Lung (tissue), 17 donors: ENCODE measurements at places on chromosomes 13 and 19.

GRCh38 chr13:31731921-31732320, 7.4 kb upstream of the RXFP2 start:
- no peak for DNase-seq
- H3K4me1 ChIP-seq, result peaks cover 4% of the 10 kb centered on the region
- H3K27me3 ChIP-seq, result no peaks in the 10 kb centered on the region

DNA sequence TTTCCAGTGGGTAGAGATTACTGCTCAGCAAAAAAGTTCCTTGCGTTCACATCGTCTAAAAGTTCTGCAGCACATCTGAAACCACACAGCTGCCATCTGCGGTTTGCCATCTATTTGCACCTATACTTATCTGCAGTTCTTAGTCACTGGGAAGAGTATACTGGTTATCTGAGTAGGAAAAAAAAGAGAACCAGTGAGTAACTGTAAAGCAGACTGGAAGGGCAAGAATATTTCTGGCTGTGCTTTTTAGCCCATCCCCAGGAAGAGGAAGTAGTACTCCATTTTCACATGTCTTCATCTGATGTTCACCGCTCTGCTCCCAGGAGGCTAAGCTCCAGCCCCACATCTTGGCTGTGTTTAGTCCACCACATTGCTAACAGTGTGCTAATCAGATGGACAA, 35.6 kb downstream of the EFNB2 start:
- DNase-seq, result no peak
- H3K36me3 ChIP-seq, result no peaks in the 10 kb centered on the region
- no peak overlapping the region for H3K4me3 ChIP-seq
- H3K4me1 ChIP-seq, result peaks cover 9% of the 10 kb centered on the region
- no peaks in the 10 kb centered on the region for H3K27me3 ChIP-seq

DNA sequence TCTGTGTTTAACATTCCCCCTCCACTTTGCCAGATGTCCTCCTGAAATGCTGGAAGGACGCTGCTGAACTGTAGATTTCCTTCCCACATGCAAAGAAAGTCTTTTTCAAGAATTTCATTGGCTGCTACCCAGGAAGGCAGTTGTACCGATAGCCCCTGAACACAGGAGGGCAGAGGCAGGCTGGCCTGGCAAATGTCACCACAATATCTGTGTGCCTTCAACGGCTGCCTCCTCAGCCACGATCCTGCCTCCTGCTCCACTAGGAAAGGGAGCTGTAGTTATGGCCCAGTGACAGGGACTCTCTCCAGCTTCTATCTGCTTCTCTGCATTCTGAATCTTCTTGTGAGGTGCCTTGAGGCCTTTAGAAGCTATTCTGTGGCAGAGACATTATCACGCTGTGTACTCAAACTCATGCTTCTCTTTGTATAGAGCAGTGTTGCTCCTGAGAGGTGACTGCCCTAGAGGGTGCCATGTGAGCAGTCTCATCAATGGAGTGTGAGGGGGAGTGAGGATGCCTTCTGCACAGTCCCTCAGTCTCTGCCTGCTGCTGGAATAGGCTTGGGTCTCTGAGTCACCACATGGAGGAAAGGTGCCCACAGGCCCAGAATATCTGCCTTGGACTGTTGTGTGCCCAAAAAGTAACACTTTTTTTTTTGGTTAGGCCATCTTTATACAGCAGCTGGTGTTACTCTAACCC, 279.8 kb downstream of the DNAJC15 start:
- no peaks in the 10 kb centered on the region for H3K36me3 ChIP-seq
- no peak overlapping the region for H3K27ac ChIP-seq
- no peaks in the 10 kb centered on the region for H3K27me3 ChIP-seq

DNA sequence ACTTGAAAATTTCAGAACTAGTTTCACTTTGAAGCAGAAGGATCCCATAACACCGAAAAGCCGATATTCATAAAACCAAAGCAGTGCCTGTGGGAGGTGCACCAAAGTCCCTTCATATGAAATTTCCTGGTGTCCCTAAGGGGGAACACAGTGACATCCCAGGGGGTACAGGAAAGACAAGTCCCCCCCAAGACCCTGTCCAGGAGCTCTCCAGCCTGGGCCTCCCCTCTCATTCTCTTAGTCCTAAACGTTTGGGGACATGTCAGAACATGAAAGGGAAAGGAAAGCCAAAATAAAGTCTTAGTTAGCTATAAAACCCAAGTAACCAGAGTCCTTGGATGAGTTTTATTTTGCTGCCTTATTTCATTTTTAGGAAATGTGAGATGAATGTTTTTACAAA, 56.6 kb downstream of the MRPL57 start:
- no peaks in the 10 kb centered on the region for H3K4me1 ChIP-seq
- no peaks in the 10 kb centered on the region for H3K36me3 ChIP-seq
- H3K27me3 ChIP-seq, result no peaks in the 10 kb centered on the region
- no peak overlapping the region for H3K4me3 ChIP-seq
- no peak for DNase-seq

DNA sequence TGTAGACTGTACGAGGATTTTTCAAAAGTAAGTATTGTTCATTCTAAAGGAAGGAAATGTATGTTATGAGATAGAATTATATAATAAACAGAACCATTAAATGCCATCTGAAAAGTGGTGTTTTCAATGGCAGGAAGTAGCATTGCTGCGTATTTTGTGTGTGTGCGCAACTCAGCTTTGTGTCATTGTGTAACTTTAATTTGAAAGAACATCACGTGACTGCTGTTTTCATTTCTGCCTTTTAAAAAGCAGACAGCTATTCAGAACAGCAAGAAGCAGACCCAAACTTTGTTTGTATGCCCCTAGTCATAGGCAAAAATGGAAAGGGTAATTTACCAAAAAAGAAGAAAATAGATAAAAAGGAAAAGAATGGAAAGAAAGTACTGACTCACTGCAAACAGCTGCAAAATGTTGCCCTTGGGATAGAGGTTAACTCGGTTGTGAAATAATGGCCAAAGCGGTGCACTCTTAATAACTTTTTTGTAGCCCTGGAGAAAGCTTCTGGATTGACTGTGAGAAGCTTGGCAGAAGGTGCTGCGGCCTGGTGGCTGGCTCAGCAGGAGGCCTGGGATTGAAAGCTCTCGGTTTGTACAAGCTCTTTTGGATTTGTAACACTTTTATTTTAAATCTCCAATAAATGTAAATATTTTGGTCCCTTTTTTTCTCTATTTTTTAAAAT, 97.3 kb downstream of the GGACT start:
- no peaks in the 10 kb centered on the region for H3K27me3 ChIP-seq
- peaks cover 3% of the 10 kb centered on the region for H3K4me1 ChIP-seq
- peak; percentile 66 for DNase-seq
- no peak overlapping the region for H3K27ac ChIP-seq
- no peak overlapping the region for H3K4me3 ChIP-seq
